Stimulated activated CD4-positive, alpha-beta T cell treated with anti-CD3 and anti-CD28 coated beads, Interleukin-12 subunit alpha, Interleukin-12 subunit beta, amount 100 ng/mL, for 24 hours (primary cell): ENCODE measurements at places on chromosomes 6 and 20.

- DNase-seq = no peak
Observed at GRCh38 chr6:157710604-157711003, 112.4 kb upstream of the SNX9 start.

- no peak for DNase-seq
Observed at GRCh38 chr20:59920944-59921343, 12.5 kb downstream of the SYCP2 start.

- DNase-seq = no peak
Observed at GRCh38 chr6:14241255-14242070, 123.9 kb downstream of the CD83 start.

- DNase-seq = no peak
Observed at GRCh38 chr6:100347901-100348550, 116.7 kb downstream of the SIM1 start.

DNA sequence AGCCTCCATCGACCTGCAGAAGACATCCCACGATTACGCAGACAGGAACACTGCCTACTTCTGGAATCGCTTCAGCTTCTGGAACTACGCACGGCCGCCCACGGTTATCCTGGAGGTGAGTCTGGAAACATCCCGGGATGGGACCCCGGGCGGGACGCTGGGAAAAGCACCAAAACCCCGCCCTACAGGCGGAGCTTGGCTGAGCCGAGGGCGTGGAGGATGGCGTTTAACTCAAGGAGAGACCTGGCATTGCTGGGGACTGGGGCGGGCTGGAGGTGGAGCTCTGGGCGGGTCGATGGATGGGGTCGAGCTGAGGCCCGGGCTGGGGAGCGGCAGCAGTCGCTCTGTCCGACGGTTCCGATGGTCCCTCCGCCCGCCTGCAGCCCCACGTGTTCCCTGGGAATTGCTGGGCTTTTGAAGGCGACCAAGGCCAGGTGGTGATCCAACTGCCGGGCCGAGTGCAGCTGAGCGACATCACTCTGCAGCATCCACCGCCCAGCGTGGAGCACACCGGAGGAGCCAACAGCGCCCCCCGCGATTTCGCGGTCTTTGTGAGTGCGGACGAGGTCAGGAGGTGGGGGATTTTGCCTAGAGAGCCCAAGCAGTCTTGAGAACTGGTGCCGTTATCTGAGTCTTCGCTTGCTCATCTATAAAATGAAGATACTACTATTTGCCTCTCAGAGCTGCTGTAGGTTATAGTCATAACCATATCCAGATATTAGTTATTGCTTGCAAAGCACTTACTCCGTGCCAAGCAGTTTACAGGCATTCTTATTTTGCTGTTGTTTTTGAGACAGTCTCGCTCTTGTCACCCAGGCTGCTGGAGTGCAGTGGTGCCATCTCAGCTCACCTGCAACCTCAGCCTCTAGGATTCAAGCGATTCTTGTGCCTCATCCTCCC, 3.8 kb downstream of the SPAG4 start:
- DNase-seq = peak; percentile 72

- DNase-seq = no peak
Observed at GRCh38 chr6:155523821-155524651, 68.4 kb upstream of the NOX3 start.

GRCh38 chr6:148750838-148751792, 4.3 kb downstream of the UST start:
- DNase-seq = no peak

DNA sequence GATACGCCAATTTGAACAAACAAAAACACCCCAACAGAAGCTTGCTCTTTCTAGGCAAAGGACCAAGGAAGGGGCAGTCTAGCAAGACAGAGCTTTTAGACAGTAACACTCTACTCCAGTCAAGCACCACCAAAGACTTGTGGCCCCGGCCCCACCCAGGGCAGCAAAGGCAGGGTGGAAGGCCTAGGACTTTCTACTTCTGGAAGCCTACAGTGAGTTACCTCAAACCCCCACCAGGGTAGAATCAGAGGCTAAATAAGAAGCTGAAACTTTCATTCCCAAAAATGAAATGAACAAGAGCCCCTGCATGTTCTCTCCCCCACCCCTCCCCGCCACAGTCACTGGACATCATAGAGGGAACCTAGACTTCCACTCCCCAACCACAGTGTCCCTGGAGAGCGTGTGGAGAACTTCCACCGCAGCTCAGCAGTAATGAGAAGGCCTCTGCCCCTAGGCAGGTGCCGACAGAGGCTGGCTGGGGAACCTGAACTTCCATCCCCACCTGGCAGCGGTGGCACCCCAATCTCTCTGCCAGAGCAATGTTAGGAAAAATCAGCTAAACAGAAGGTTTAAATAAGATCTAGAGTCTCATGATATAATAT, 40.0 kb downstream of the KATNA1 start:
- no peak for DNase-seq

GRCh38 chr6:26545627-26546026, 7.5 kb downstream of the HMGN4 start:
- DNase-seq = no peak

DNA sequence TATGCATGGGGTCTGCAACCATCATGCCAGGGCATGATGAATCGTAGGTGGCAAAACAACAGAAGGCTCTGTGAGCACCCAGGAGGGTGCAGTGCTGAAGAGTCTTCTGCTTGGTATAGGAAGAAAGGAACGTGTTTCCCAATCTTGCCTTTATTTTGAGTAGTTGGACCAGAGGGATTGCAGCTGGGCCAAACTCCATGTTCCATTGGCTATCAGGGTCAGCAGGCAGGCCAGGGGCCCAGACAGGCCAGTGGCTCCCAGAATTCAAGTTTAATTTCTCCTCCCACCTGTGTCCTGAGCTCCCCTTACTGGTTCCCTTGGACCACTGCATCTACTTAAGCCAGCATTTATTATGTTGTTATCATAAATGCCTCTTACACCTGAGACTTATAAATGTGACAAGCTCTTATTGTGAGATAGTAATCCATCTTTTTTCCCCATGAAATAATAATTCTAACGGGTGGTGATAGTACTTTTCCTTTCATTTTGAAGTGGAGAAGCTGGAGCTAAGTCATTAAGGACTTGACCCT, 918 bp upstream of the TRIM38 start:
- DNase-seq = no peak

DNA sequence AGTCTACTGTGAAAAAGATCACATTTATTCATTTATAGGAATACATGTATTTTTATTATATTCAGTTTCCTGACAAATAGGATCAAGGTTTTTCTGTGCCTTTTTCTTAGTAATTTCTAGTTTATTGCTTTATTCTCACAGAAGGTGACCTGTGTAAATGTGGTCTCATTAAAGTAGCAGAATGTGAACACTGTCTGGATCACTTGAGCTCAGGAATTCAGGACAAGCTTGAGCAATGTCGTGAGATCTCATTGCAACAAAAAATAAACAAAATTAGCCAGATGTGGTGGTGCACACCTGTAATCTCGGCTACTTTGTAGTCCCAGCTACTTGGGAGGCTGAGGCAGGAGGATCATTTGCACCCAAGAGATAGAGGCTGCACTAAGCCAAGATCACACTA, 516.7 kb downstream of the CDKAL1 start:
- DNase-seq = no peak

DNA sequence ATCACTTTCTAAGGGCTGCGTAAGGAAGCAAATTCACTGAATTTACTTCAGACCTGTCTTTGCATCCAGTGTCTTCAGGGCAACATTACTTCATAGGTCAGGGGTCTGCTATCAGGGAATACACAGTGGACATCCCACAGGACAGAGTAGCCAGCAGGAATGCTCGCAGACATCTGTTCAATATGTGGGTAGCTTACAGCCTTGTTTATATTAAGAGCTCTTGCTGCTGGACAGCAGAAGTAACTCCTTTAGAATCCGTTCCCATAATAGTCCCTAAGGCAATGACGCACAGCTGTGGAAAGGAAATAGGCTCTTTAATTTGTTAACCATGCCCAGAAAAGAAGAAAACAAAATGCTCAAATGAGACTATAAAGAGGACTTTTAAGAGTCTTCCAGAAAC, 198.7 kb downstream of the MOXD1 start:
- DNase-seq = no peak

- no peak for DNase-seq
Observed at GRCh38 chr20:17761604-17762003, 61.8 kb downstream of the BANF2 start.

- DNase-seq = no peak
Observed at GRCh38 chr20:56414842-56415765, 3.0 kb downstream of the CASS4 start.

DNA sequence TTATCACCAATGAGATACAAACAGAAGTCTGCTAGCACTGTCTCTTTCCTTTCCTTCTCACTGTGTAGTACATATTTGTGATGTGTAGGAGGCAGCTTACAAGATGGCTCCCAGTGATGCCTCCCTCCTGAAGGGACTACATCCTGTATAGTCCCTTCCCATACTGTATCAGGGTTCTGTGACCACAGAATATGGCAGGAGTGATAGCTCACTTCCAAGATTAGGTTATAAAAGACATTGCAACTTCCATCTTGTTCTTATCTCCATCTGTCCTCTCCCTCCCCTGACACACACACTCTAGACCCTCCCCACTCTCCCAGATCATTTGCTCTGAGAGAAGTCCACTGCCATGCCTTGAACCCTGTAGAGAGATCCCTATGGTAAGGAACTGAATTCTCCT, 38.0 kb downstream of the SESN1 start:
- no peak for DNase-seq

GRCh38 chr6:4818272-4818938, 42.2 kb downstream of the CDYL start:
- DNase-seq = no peak
